Stimulated activated CD4-positive, alpha-beta T cell treated with anti-CD3 and anti-CD28 coated beads, TNF-alpha, amount 100 ng/mL, for 24 hours (primary cell): ENCODE measurements at places on chromosomes 4 and X.

GRCh38 chr4:122450847-122451246 is 5.7 kb downstream of the IL2 start:
- peak; percentile 19 for DNase-seq

- no peak for DNase-seq
Measured at GRCh38 chrX:4708970-4709760, 995.7 kb upstream of the PRKX start.

GRCh38 chrX:9927698-9928482 is 39.3 kb upstream of the CLDN34 start:
- no peak for DNase-seq

- no peak for DNase-seq
Measured at GRCh38 chrX:2316534-2316933, 184.2 kb downstream of the DHRSX start.

- no peak for DNase-seq
Measured at GRCh38 chr4:149292425-149293007, 523.1 kb downstream of the IQCM start.

GRCh38 chrX:16210061-16210460 is 42.8 kb downstream of the MAGEB17 start:
- DNase-seq: no peak

GRCh38 chrX:154136627-154137161 is 7.3 kb upstream of the OPN1LW start:
- DNase-seq: peak; percentile 37
